ENCODE measurements at places on chromosomes 11 and 22.

- no peak for DNase-seq
These were observed 1.0 kb downstream of the POLA2 start for GRCh38 chr11:65262776-65263175.

DNA sequence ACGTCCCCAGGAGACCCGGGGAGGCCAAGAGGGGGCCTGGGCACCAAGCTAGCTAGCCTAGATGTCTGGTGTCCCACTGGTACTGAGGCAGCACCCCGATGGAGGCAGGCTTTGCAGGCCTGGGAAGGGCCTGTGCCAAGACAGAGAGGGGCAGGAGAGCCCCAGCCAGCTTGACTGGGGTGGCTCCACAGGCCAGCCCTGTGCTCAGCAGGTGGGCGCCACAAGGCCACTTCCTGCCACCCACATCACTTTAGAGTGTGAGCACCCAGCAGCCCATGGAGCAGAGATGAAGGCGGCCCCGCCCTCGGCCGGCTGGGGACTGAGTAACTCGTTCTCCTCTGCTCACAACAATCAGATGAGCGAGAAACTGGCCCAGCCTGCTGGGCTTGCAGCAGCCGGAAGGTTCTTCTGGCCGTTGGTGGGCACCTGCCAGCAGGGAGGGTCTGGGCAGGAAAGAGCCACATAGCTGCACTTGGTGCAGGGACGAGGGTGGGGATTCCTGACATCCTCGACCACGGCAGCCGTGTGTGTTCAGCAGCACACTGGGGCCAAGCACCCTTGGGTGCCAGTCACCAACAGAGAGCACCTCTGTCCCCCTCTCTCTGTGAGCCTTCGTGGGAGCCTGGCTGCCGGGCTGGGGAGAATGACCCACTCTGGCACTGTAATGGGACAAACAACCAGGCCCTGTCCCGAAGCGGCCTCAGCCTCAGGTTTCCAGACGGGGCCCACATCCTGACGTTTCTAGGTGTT is 7.6 kb downstream of the OSBPL5 start:
- DNase-seq, result no peak

DNA sequence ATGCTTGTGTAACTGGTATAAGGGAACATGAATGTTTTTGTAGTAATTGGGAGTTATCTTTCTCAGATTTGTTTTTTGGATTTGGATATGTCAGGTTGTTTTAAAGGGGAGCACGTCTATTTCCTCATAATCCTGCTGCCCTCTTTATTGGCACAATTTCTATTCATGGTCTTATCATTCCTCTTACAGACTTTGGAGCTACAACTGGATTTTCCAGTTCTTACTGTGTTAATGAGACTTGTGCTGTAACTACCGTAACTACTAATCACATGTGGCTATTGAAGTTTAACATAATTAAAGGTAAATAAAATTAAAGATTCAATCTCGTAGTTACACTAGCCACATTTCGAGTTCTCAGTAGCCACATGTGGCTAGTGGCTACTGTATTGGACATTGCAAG is 1.9 kb downstream of the FDX1 start:
- DNase-seq, result no peak

GRCh38 chr11:62832336-62833234 is at the start of gene TEX54:
Gene TEX54, minus strand, starts transcription at chr11:62832841.
- DNase-seq, result no peak

DNA sequence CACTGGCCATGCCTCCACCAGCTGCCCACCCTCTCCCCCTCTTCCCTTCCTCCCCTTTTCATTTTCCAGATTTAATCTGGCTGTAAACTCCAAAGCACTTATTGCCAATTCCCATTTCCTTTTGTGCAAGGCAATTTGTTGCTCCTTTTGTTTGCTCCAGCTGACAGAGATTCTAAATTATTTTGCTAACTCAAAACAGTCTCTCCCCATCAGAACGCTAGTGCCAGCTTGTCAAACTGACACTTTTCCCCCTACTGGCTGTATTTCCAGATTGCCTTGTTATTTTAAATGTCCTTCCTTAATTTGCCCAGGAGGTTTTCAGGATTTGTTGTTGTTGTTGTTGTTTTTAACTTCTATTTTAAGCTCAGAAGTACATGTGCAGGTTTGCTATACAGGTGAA is 57.0 kb upstream of the PAK1 start:
- no peak for DNase-seq

DNA sequence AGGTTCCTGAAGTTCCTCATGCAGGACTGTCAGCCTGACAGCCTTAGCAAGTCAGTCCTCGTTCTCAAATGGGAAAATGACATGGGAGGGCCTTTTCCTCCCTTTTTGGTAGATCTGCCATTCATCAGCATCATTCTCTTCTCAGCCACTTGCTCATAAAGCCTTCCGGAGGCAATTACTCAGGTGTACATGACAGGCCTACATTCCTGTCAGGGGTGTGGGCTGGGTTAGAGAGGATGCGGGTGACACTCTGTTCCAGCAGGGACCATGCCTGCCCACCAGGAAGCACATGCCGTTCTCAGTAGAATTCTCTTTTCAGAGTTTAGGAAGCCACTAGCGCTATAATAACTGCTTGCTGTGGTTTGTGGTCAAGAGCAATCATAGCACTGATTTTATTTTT is 24.2 kb upstream of the ANKK1 start:
- DNase-seq, result no peak

DNA sequence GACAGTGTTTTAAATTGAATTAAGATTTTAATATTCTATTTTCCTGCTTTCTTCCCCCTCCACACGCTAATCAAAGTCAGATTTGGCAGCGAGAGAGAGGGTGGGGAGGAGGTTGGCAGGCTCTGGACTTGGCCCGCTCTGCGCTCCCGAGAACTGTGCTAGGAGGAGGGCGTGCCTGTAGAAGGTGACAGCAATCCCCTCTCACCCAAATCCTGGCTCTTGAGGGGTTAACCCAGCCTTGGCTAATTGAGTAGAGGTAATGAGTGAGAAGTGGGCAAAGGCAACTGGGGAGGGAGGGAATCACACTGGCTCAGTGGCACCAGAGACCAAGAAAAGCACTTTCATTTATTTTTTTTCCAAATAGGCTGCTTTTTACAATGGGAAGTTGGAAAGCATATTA is 42.2 kb downstream of the BUD13 start:
- DNase-seq, result no peak

GRCh38 chr11:58629857-58630256 is 7.4 kb downstream of the CNTF start:
- DNase-seq, result no peak

GRCh38 chr11:11463405-11463804 is 110.4 kb upstream of the CSNK2A3 start:
- no peak for DNase-seq

GRCh38 chr11:47510209-47510608 is 42.7 kb downstream of the CELF1 start:
- DNase-seq, result no peak

DNA sequence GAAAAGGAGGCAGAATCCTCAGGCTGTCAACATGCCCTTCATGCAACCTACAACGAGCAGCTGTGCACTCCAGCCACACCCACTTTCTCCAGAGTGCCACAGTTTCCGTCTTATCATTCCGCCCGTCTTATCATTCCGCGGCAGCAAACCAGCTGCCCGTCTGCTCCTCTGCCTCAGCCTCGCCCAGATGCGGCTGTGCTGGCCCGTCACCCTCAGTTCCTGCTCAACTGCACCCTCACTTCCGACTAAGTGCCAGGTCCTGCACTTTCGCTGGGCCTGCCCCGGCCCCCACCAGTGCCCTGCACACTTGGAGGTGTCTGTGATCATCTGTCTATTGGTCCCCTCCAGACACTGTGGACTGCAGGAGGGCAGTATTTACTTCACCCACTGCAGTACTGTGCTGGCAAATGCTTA is 43.7 kb downstream of the MICAL3 start:
- no peak for DNase-seq

GRCh38 chr11:47924184-47924691 is 56.1 kb upstream of the PTPRJ start:
- DNase-seq, result no peak

GRCh38 chr11:80668039-80668438 is 1227.2 kb upstream of the TENM4 start:
- no peak for DNase-seq

GRCh38 chr11:36354221-36355003 is 58.3 kb downstream of the PRR5L start:
- no peak for DNase-seq

DNA sequence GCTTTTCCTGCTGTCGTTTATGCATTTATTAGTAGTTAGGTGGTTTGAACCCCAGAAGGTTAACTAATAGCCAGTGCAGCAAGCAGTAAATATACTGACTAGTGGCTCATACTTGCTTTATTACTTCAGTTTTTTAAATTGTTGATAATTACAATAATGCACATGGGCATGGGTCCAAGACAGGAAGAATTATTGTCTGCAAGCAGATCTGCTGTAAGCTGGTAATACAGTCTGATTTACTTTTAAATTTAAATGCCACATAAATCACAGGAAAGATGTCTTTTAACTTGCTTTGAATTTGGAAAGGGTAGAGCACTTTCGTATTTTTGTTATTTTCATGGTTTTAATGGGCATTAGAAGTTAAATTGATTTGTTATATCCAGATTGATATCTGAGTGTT is 27.1 kb downstream of the APLP2 start:
- DNase-seq, result no peak

- DNase-seq, result no peak
These were observed 1.7 kb upstream of the SCO2 start for GRCh38 chr22:50526834-50527801.

GRCh38 chr11:32290783-32291182 is 144.6 kb downstream of the WT1 start:
- no peak for DNase-seq

DNA sequence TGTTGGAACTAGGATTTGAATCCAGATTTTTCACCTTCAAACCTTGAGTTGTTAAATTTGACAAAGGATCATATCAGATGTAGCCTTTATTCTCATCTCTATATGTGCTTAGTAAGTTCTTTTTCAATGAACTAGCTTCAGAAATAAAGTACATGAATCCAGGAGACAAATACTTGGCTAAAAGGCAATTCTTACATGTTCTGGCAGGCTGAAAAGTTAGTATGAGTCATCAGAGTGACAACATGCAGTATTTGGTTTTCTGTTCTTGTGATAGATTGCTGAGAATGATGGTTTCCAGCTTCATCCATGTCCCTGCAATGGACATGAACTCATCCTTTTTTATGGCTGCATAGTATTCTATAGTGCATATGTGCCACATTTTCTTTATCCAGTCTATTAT is 40.4 kb downstream of the BBOX1 start:
- DNase-seq, result no peak

Data from esophagus squamous epithelium (tissue), 5 donors.